NCI-H1417 treated with DMSO at 0.1 percent for 48 hours (cell line): ENCODE measurements at places on chromosomes 5 and 9.

DNA sequence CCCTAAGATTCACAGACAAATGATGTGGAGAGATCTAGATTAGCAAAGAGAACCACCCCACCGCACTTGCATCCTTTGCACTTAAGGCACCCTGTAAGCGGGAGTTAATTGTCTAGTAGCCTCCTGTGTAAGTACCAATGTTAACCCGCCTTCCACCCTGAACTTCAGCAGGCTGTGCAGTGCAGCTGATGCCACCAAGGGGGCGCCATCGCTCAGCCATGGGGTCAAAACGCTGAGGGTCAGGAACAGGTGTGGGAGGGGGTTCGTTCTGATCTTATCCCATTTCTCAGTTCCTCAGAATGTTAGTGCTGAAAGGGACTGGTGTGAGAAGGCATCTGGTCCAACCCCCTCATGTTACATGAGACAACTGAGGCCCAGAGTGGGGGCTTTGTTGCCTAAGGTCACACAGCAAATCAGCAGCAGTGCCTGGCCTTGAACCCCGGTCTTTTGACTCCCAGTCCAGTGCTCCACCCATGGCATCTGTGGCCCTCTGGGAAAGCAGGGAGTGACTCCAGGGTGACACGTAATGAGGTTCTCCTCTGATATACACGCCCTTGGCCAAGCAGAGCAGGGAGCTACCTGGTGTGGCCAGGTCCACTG, 57.3 kb downstream of the CYFIP2 start:
- DNase-seq = no peak

DNA sequence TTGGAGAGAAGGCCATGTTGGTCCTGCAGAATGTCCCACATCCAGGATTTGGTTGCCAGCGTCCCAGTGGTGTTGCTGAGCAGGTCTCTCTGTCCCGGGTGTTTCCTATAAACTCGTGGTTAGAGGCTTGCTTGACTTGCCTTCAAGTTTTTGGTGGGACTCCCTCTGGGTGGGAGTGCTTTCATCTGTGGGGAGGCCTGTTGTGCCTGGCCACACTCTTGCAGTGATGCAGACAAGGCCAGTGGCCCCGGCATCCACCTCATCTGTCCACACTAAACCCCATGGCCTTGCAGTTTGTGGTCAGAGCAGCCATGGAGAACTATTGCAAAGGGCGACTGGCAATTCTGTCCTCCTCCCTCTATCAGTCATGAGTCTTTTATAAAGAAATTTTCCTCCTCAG, 71.8 kb downstream of the PHF2 start:
- DNase-seq = no peak

DNA sequence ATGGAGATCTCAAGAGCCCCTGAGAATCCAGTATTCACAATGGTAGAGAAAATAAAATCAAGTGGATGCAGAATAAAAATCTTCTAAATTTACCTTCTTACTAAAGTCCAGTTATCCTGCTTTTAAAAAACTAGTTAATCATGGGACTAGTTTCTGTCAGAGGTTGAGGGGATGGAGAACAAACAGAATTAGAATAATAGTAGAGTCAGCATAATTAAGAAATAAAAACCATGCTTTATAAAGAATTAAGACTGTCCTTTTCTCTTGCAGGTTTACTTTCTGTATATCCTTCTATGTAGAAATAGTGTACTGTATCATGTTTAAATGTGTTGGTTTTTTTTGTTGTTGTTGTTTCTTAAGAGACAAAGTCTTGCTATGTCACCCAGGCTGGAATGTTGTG, 23.0 kb downstream of the ACOT12 start:
- no peak for DNase-seq

DNA sequence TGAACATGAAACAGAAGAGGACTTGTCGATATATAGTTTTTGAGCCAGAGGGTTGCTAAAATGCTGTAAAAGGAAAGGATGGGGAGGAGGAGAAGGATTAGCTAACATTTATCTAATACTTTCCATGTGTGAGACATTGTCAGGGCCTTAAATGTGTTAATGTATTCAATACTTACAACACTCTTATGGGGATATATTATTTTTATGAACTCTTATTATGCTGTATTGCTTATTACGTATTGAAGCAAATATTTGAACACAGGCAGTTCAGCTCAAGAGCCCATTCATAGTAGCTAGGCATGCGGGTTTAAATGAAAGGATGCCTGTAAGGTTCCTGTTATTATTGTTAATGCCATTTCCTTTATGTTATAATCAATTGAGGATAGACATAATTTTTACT, 391.5 kb downstream of the CCDC171 start:
- DNase-seq = no peak

DNA sequence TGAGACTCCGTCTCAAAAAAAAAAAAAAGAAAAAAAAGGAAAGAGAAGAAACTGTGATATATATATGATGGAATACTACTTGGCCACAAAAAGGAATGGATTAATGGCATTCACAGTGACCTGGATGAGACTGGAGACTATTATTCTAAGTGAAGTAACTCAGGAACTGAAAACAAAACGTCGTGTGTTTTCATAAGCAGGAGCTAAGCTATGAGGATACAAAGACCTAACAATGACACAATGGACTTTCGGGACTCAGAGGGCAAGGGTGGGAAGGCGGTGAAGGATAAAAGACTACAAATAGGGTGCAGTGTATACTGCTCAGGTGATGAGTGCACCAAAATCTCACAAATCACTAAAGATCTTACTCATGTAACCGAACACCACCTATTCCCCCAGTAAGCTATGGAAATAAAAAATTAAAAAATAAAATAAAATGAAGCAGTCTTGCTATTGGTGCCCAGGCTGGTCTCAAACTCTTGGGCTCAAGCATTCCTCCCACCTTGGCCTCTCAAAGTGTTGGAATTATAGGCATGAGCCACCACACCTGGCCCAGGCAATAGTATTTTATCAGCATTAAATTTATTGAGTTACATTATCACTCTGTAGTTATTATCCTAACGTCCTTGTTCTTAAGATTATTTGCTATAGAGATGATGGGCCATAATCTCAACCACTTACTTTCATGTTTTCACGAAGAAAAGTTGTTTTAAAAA, 71.5 kb upstream of the GPBP1 start:
- no peak for DNase-seq

DNA sequence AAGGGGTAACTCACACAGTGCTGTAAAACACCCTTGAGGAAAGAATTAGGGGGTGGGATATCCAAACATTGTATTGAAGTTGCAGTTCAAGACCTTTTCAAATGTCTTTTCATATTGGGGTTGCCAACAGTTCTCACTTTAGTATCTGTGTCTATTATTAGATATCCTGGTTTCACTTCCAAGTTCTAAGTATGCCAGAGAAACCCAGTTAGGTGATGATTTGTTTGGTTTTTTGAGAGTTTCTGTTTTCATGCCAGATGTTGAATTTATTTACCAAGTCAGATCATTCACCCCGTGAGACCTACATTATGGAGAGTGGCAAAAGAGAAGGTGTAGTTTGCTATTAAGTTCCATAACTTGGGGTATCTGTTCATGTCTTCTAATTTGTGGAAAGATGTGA, 64.5 kb downstream of the C9orf152 start:
- DNase-seq = no peak

DNA sequence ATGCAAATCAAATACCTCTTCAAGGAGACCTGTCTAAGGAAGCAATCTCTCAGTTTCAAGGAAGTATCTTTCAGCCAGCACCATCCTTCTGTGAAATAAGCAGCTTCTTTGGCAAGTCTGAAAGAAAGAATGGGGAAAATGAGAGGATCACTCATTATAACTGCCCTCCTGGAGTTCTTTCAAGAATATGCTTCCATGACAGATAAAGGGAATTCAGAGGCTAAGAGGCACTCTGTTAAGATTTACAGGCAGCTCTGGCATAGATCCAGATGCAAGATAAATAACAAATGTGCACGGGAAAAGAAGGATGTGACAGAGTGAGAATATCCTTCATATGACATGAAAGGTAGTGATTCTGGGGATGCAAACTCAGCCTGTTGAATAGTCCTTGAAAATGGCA, 348.2 kb upstream of the CCNG1 start:
- DNase-seq = no peak

- DNase-seq = no peak
Observed at GRCh38 chr5:6019612-6020011, 358.7 kb downstream of the MED10 start.

- no peak for DNase-seq
Observed at GRCh38 chr5:172727551-172727950, 43.4 kb downstream of the DUSP1 start.

GRCh38 chr9:98135938-98136337, 16.9 kb upstream of the TRIM14 start:
- no peak for DNase-seq

DNA sequence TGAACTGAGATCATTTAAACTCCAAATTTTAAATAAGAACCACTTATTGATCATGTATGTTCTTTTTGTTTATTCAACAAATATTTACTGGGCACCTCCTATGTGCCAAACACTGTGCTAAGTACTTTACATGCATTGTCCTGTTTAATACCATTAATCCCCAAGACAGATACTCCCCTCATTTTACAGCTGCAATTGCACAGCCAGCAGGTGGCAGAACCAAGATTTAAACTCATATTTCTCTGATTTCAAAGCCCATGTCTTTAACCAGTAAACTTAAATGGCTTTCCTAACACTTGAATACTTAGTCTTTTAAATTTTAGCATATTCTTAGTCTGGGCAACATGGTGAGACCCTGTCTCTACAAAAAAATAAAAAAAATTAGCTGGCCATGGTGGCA, 43.4 kb upstream of the KIAA1958 start:
- no peak for DNase-seq

DNA sequence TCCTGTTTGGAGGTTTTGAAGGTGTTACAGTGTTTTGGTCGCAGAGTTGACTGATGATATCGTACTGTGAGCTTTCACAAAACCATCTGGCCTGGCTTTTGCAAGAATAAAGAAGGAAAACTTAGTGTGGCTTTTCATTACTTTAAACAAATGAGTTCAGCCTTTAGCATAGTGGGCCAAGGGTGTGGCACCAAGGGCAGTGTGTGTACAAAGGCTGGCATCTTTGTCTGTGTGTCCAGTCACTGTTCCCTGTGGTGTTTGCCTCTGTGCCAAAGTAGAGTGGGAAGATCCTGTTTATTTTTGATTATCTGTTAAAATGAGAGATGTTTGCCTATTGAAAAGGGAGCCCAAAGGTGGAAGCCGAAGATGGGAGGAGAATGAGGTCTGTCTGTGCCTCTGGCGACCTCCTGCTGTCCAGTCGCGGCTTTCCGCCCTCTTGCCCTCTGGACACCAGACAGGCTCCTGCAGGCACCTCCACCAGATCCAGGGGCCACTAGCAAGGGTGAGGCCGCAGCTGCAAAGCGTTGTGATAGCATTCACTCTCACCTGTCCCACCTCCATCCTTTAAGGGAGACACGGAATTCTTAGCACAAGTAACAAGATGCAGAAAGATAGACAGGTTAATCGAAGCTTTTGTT, 113.7 kb downstream of the TRIO start:
- no peak for DNase-seq

GRCh38 chr5:12272389-12272788, 368.1 kb upstream of the CTNND2 start:
- no peak for DNase-seq

DNA sequence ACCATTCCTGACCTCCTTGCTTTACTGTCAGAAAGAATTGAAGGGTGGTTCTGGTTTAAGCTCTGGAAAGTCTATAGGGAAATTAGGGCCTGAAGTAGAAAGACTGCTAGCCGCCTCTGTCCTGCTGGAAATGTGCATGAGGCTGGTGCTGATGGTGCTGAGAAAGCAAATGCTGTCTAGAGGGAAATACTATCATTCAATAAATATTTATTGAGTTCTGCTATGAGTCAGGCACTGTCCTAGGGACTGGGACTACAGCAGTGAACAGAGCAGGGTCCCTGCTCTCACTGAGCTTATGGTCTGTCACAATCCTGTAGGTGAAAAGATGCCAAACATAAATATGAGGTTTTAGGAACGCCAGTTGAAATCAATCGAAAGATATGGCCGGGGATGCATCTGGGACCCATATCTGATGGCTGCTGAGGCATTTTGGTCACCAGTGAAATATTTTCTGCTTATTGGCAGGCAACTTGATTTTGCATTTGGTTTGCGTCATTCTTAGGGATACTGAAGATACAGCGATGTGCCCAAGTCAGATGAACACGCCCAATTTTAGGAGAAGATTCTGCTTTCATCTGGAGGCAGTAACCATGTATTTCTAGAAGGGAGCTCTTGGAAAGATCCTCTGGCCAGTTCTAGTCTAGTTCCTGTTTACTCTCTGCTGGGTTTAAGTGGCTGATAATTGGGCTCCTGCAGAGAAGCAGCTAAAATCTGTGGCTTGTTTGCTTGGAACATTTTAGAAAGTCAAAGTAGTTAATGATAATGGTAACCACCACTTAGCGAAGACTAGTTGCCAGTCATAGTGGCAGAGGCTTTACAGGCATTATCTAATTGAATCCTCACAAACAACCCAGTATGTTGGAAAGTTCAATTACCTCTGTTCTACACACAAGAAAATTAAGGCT, 73.3 kb downstream of the INSYN2B start:
- no peak for DNase-seq

GRCh38 chr5:79924936-79925893, 65.8 kb downstream of the MTX3 start:
- DNase-seq = no peak

- no peak for DNase-seq
Observed at GRCh38 chr5:77844623-77845323, 68.6 kb upstream of the TBCA start.

- no peak for DNase-seq
Observed at GRCh38 chr9:125446561-125447094, 185.0 kb downstream of the GAPVD1 start.

- no peak for DNase-seq
Observed at GRCh38 chr9:28365020-28365640, 791.8 kb upstream of the C9orf72 start.

DNA sequence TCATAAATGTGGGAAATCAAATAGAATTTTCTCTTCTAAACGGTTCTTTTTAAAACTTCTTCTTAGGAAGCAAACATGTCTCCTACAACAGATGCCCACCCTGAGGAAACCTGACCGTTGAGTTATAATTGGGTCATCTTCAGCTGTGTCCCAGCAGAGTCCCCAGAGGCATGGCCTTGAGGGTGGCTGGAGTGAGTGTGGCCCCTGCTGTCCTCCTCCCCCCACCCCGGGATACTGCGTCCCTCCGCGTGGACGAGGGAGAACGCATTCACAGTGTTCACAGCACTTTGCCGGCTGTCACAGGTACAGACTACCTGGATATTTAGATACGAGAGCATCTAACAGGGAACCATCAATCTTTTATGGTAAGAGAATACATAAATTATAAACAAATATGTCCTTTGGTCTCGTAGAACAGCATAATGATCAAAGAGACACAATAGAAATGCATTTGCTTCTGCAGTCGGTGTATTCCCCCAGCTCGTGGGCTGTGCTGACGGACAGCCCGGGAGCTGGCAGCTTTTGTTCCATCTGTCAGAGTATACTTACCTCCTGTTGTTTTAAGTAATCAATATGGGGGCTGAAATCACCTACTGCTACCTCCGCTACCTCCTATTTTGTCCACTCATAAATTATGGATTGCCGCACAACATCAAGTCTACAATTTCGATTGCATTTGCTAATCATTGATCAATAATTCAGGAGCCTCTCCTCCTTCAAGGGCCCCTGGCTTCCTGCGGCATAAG, 214.7 kb downstream of the IRX2 start:
- DNase-seq = no peak
